ENCODE measurements at places on chromosomes 7 and 10. TPM values are rescaled to one million over a fixed set of nuclear protein-coding genes. Genes with fewer than 3 reads are reported as not detected.

CALN1 gene
- 0.16 TPM for total RNA-seq

NRF1 gene
- 23.3 TPM for total RNA-seq

CCDC146 gene
- total RNA-seq: 2.1 TPM

LRMDA gene
- not detected for total RNA-seq

HABP2 gene
- total RNA-seq: not detected

ADRA2A gene
- 0.07 TPM for total RNA-seq

GNG11 gene
- not detected for total RNA-seq

FKBP6 gene
- not detected for total RNA-seq

STRIP2 gene
- total RNA-seq: 12.2 TPM

GIMAP1 gene
- 9.3 TPM for total RNA-seq

NUTM2E gene
- total RNA-seq: 0.23 TPM

PDZD7 gene
- total RNA-seq: 0.25 TPM

VWDE gene
- total RNA-seq: 1.4 TPM

OR13A1 gene
- not detected for total RNA-seq

WIPF3 gene
- total RNA-seq: not detected

TCAF2 gene
- total RNA-seq: 36.4 TPM

ITGA8 gene
- total RNA-seq: not detected

SORBS1 gene
- total RNA-seq: 0.70 TPM

- no peak overlapping the region for H3K4me3 ChIP-seq
- peaks cover 48% of the 10 kb centered on the region for H3K36me3 ChIP-seq
- H3K27me3 ChIP-seq: no peaks in the 10 kb centered on the region
- no peak overlapping the region for H3K27ac ChIP-seq
- H3K4me1 ChIP-seq: peaks cover 6% of the 10 kb centered on the region
Measured at GRCh38 chr7:137882806-137883205, 36.0 kb upstream of the DGKI start.

- no peaks in the 10 kb centered on the region for H3K4me1 ChIP-seq
- no peak overlapping the region for H3K4me3 ChIP-seq
- H3K27ac ChIP-seq: no peak overlapping the region
- no peak for DNase-seq
- H3K36me3 ChIP-seq: no peaks in the 10 kb centered on the region
- H3K27me3 ChIP-seq: no peaks in the 10 kb centered on the region
Measured at GRCh38 chr7:72182036-72182435, 230.1 kb downstream of the CALN1 start.

GRCh38 chr10:48805848-48806247, 121.2 kb downstream of the WDFY4 start:
- DNase-seq: no peak
- H3K4me3 ChIP-seq: no peak overlapping the region
- peaks cover 27% of the 10 kb centered on the region for H3K4me1 ChIP-seq
- no peaks in the 10 kb centered on the region for H3K27me3 ChIP-seq
- no peak overlapping the region for H3K27ac ChIP-seq
- H3K36me3 ChIP-seq: no peaks in the 10 kb centered on the region

GRCh38 chr7:137591421-137591837, 247.9 kb upstream of the PTN start:
- H3K27ac ChIP-seq: no peak overlapping the region
- no peak for DNase-seq
- H3K36me3 ChIP-seq: no peaks in the 10 kb centered on the region
- peaks cover 8% of the 10 kb centered on the region for H3K27me3 ChIP-seq

- H3K27me3 ChIP-seq: no peaks in the 10 kb centered on the region
- DNase-seq: no peak
- no peak overlapping the region for H3K27ac ChIP-seq
- no peak overlapping the region for H3K4me3 ChIP-seq
- H3K4me1 ChIP-seq: no peaks in the 10 kb centered on the region
- H3K36me3 ChIP-seq: no peaks in the 10 kb centered on the region
Measured at GRCh38 chr10:131996466-131997365, 15.0 kb upstream of the BNIP3 start.

DNA sequence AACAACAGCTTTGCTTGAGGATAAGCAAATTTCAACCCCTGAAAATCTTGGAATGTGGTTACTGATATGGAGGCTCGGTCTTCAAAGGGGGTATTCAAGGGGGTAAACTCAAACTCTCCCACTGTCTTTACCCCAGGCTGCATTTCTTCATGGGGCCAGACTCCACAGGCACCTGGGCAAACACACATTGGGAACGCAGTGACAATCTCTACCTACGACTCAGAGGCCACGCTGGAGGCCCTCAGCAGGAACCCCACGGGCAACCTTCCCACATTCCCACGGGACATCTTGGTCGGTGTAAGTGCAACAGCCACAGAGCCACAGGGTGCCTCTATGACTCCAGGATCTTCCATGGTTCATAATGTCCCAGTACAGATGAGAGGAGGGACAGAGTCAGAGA, 2.2 kb upstream of the INSIG1 start:
- H3K4me3 ChIP-seq: peak overlapping the region; percentile 79
- H3K36me3 ChIP-seq: peaks cover 21% of the 10 kb centered on the region
- H3K27me3 ChIP-seq: no peaks in the 10 kb centered on the region

DNA sequence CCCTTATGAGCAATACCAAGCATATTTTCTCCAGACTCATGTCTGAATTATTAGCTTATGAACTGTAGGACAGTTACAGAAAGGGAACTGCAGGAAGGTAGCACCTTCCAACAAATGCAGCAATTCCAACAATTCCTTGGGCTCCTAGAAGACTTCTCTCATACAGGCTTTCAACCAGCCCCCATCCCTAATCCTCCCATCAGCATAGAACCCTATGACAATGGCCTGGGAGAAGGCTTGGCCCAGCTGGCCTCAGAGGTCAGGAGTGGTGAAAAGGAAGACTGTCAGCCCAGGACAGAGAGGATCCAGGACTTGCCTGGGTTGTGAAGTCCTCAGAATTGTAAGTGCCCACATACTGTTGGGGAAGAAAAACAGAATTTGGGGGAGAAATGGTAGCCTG, 5.9 kb downstream of the VPS41 start:
- H3K36me3 ChIP-seq: peaks cover 8% of the 10 kb centered on the region
- H3K4me1 ChIP-seq: peaks cover 50% of the 10 kb centered on the region
- H3K27me3 ChIP-seq: no peaks in the 10 kb centered on the region
- DNase-seq: no peak
- H3K27ac ChIP-seq: no peak overlapping the region

GRCh38 chr7:46175221-46175620, 254.1 kb upstream of the IGFBP3 start:
- no peak overlapping the region for H3K27ac ChIP-seq
- H3K36me3 ChIP-seq: no peaks in the 10 kb centered on the region
- no peak for DNase-seq
- H3K4me1 ChIP-seq: no peaks in the 10 kb centered on the region

DNA sequence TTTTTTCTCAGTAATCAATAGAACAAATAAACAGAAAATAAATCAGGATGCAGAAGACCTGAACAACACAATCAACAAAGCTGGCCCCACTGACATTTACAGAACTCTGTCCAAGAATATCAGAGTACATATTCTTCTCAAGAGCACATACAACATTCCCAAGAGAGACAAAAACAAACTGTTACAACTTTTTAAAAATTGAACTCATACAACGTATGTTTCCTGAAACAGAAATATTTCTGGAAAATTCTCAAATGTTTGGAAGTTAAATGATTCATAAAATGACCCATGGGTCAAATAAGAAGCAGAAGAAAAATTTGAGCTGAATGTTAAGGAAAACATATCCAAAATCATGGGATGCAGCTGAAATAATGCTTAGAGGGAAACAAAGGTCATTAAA, 93.9 kb upstream of the VIPR2 start:
- H3K36me3 ChIP-seq: no peaks in the 10 kb centered on the region
- H3K4me3 ChIP-seq: no peak overlapping the region
- H3K27me3 ChIP-seq: peaks cover 7% of the 10 kb centered on the region
- no peak for DNase-seq
- no peak overlapping the region for H3K27ac ChIP-seq

DNA sequence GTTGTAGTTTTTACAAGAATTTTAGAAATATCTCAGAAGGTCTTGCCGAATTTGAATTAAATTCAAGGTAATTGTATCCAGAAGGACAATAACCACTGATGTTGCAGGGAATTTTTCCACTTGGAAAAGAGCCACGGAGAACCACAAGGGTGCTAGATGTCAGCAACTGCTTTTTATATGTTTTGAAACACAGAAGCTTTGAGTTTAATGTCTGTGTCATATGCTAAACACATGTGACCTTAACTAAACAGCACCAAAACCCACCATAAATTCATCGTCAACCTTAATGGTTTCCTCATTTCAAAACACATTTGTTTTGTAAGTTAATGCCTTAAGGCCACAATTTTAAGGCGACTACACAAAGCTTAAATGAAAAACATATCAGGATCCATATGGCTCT, 106.9 kb downstream of the COL28A1 start:
- no peak overlapping the region for H3K4me3 ChIP-seq
- H3K4me1 ChIP-seq: peaks cover 10% of the 10 kb centered on the region
- H3K36me3 ChIP-seq: no peaks in the 10 kb centered on the region
- no peak for DNase-seq
- peaks cover 5% of the 10 kb centered on the region for H3K27me3 ChIP-seq

GRCh38 chr10:107583974-107584373, 419.5 kb upstream of the SORCS1 start:
- H3K4me3 ChIP-seq: no peak overlapping the region
- H3K36me3 ChIP-seq: no peaks in the 10 kb centered on the region
- no peaks in the 10 kb centered on the region for H3K4me1 ChIP-seq
- no peak overlapping the region for H3K27ac ChIP-seq
- H3K27me3 ChIP-seq: no peaks in the 10 kb centered on the region

DNA sequence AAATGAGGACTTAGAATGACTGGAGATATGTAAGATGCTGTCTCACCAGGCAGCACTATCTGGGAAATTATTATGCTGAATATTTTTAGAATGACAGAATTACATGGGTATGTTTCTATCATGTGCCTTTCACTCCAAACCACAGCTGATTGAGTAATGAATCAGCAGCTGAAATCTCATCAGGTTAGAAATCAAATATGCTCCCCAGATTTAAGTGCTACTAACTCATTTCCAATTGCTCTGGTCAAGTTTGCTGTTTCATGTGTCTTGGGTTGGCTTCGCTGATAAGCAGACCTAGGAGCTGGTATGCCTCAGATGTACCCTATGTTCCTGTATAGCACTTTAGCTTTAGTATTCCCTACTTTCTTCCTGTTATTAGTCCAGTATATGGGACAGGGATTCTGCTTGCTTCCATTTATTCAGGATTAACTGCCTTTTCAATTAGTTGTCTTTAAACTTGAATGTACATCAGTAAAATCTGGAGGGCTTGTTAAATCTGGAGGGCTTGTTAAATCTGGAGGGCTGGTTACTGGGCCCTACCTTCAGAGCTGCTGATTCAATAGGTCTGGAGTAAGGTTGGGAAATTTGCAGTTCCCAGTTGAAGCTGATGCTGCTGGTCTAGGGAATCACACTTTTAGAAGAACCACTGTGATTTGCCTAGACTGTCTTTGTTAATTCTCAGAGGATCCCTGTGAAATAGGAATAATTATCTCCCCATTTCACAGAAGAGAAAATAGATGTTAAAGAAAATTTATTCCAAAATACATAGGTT, 172.9 kb downstream of the DKK1 start:
- H3K27ac ChIP-seq: no peak overlapping the region
- H3K27me3 ChIP-seq: no peaks in the 10 kb centered on the region
- no peak overlapping the region for H3K4me3 ChIP-seq
- DNase-seq: no peak

DNA sequence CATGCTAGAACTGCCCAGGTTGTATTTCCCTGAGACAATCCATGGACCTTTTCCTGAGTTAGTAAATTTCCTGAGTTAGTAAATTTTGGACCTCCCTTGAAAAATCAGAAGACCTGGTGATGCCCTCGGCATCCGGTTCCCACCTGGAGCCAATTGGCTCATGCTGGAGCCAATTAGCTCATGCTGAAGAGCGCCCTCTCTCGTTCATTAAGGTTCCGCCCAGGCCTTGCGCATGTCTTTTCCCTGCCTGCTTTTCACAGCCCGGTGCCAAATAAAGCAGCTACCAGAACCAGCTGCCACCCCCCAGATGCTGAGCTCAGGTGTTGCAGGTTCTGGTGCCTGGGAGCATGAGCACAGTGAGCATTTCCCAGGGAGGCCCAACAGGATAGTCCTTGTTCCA, 96.2 kb downstream of the APBB1IP start:
- peaks cover 5% of the 10 kb centered on the region for H3K4me1 ChIP-seq
- DNase-seq: peak; percentile 27
- no peak overlapping the region for H3K27ac ChIP-seq
- peaks cover 34% of the 10 kb centered on the region for H3K36me3 ChIP-seq
- no peaks in the 10 kb centered on the region for H3K27me3 ChIP-seq
- H3K4me3 ChIP-seq: no peak overlapping the region

- H3K27ac ChIP-seq: peak overlapping the region; percentile 98
- H3K4me3 ChIP-seq: peak overlapping the region; percentile 89
- H3K27me3 ChIP-seq: no peaks in the 10 kb centered on the region
- peaks cover 69% of the 10 kb centered on the region for H3K36me3 ChIP-seq
- H3K4me1 ChIP-seq: peaks cover 61% of the 10 kb centered on the region
Measured at GRCh38 chr10:8058274-8059111, 4.0 kb downstream of the GATA3 start.

DNA sequence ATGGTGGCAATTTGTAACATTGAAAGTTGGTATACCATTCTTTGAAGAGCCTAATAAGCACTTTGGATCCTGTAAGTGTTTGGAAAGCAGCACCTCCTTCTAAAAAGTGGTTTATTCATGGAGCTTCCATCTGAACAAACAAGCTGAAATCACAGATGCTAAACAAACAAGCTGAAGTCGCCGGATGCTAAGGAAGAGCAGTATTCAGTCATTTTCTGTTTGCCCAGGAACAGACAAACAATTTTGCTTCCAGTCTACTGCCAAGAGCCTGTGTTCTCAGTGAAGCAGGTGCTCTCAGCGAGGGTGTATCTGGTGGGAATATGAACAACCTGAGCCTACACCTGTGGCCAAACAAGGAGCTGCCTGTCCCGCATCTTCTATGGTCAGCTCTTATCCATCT, 6.3 kb downstream of the COL28A1 start:
- no peaks in the 10 kb centered on the region for H3K4me1 ChIP-seq
- no peak overlapping the region for H3K27ac ChIP-seq
- H3K4me3 ChIP-seq: no peak overlapping the region
- DNase-seq: no peak

GRCh38 chr10:99119258-99119748, 116.3 kb downstream of the HPSE2 start:
- H3K4me3 ChIP-seq: no peak overlapping the region
- no peaks in the 10 kb centered on the region for H3K36me3 ChIP-seq
- H3K4me1 ChIP-seq: no peaks in the 10 kb centered on the region
- no peak overlapping the region for H3K27ac ChIP-seq
- no peak for DNase-seq

DNA sequence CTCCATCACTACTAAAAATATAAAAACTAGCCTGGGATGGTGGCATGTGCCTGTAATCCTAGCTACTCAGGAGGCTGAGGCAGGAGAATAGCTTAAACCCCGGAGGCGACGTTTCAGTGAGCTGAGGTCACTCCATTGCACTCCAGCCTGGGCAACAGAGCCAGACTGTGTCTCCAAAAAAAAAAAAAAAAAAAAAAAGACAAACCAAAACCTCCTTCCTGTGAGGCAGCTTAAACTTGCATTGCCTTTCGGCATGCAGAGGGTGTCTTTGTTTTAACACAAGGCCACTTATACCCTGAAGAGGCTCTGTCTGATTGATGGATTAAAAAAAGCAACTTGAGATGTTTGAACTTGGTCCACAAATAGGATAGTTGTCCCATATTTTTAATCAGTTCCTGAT, 128.4 kb upstream of the RSU1 start:
- peaks cover 3% of the 10 kb centered on the region for H3K36me3 ChIP-seq
- no peak overlapping the region for H3K27ac ChIP-seq
- no peaks in the 10 kb centered on the region for H3K27me3 ChIP-seq

GRCh38 chr10:33052263-33052875, 94.3 kb upstream of the ITGB1 start:
- H3K27ac ChIP-seq: no peak overlapping the region
- H3K4me1 ChIP-seq: no peaks in the 10 kb centered on the region
- no peak for DNase-seq
- H3K36me3 ChIP-seq: no peaks in the 10 kb centered on the region
- peaks cover 9% of the 10 kb centered on the region for H3K27me3 ChIP-seq
